ENCODE measurements at places on chromosomes 5 and 9.

GRCh38 chr9:88775559-88775958, 215.7 kb upstream of the S1PR3 start:
- DNase-seq, result no peak

GRCh38 chr9:136784249-136784996, 6.7 kb upstream of the TMEM141 start:
- no peak for DNase-seq

GRCh38 chr5:149367249-149367971, 9.6 kb downstream of the PCYOX1L start:
- no peak for DNase-seq

DNA sequence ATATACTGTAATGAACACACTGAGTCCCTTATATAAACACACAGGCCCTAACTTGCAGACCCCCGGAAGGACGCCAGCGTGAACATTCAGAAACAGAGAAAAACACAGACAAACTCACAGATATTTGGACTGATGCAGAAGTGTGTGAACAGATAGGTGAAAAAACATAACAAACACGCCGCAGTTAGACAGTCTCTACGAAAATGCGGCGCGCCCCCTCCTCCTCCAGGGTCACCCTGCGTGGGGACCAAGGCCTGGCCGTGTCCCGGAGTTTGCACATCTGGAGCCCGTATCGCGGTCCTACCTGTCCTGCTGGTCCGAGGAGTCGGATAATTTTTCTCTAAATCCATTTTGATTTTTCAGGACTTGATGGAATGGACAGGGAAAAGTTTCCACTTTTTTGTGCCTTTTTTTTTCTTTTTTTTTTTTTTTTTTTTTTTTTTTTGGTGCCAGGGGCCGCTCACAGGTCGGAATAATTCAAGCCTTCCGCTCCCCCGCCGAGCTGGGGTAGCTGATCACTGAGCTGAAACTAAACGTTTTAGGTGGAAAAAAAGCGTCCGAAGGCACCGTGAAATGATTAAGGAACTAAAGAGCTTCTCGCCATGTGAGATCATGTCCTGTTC, at the start of gene PAX5:
Gene PAX5 (minus strand): TSS at position 587 of the 623 bp plus-strand sequence. CDS start 237 bp downstream, at position 350.
- no peak for DNase-seq

DNA sequence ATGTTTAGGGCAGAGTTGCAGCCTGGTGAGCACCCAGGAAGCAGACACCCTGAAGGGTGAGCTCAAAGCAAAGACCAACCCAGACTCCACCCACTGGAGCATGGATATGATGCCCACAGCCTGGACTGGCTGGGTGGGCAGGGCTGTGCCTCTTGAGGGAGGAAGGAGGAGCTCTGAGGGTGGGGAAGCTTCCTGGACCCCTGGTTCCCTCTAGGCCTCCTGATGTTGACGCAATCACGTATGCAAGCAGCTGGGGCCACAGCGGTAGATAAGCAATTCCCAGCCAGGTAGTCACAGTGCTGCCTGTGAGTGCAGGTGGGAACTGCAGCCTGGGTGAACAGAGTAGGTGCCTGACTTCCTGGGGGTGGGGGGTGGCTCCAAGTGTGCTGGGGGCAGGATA, 271.5 kb downstream of the CDK5RAP2 start:
- no peak for DNase-seq

GRCh38 chr9:133733796-133734533, 4.2 kb downstream of the SARDH start:
- DNase-seq, result no peak

DNA sequence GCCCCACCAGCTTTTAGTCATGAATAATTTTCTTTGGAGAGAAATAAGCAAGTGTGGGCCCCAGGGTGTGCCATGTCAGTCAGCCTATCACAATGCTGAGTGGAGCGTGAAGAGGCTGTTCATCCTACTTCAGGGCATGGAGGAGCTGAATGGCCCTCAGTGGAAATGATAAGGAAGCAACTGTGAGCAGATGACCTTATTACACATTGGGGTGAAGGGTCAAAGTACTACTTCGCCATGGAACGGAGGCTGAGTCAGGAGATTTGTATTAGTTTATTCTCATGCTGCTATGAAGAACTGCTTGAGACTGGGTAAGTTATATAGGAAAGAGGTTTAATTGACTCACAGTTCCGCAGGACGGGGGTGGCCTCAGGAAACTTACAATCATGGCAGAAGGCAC, 231.0 kb upstream of the ADAMTS16 start:
- DNase-seq, result no peak

DNA sequence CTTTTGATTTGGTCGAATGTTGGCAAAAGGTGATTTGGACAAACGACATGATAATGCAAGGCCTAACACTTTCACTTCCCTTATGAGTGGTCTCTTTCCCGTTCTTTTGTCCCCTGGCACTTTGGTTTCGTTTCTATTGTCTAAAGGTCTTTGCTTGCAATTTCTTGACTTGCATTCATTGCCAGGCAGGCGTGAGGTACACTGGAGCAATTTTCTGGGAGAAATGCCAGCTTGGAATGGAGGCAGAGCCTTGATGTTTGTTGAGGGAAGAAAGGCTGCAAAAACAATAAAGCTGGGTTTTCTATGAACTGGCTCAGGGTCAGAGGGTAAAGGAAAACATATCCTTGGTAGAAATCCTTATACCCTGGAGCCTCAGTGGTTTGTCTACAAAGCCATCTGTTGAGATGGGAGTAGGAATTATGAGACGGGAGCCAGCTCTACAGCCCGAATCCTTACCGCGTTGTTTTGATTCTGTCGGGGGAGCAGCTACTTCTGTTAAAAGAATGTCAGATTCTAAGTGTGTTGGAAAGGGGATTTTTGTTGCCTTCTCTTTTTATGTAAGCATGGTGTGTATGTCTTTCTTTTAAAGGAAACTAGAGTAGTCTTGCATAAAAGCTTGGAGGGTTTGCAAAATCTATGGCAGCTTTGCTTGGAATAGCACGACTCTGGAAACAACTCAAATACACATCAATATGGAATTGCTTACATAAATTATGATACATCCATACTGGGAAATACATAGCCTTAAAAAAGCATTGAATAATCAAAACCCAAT, 158.9 kb downstream of the RMI1 start:
- no peak for DNase-seq

GRCh38 chr5:124410539-124411488, 335.6 kb downstream of the ZNF608 start:
- DNase-seq, result no peak

GRCh38 chr9:115106642-115107041, 11.3 kb downstream of the TNC start:
- no peak for DNase-seq

DNA sequence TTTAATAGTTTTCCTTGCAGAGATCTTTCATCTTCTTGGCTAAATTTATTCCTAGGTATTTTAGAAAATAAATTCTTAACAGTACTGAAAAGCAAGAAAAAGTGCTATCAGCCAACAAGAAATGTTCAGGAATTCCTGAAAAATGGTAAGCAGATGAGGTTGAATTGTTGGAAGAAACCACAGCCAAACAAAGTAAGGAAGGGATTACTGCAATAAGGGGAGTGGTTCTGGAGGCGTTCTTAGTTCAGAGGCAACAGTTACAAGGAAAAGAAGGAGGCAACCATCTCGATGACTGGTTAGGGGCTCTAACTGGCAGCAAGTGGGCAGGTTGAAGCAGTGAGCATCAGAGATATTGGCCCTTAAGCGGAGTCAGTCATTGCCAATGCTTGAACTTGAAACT, 12.8 kb upstream of the OR13J1 start:
- no peak for DNase-seq

DNA sequence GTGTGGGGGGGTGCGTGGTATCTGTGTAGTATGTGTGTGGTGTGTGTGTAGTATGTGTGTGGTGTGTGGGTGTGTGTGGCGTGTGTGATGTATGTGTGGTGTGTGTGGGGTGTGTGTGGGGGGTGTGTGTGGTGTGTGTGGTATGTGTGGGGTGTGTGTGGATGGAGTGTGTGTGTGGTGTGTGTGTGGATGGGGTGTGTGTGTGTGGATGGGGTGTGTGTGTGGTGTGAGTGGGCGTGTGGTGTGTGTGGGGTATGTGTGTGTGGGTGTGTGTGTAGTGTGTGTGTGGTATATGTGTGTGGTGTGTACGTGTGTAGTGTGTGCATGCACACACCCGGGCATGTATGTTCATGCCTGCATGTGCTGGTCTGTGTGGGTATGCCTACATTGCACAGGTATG, 420.9 kb upstream of the DAP start:
- DNase-seq, result no peak

- no peak for DNase-seq
Measured at GRCh38 chr9:124593200-124593599, 86.0 kb upstream of the NR5A1 start.

GRCh38 chr5:5711112-5711511, 288.6 kb downstream of the ICE1 start:
- no peak for DNase-seq

GRCh38 chr5:150780816-150781221, 2.3 kb downstream of the SMIM3 start:
- no peak for DNase-seq

- DNase-seq, result no peak
Measured at GRCh38 chr5:111735583-111736270, 21.3 kb downstream of the NREP start.

- no peak for DNase-seq
Measured at GRCh38 chr5:43152946-43153345, 32.2 kb downstream of the ZNF131 start.

GRCh38 chr5:15510831-15511230, 10.9 kb downstream of the FBXL7 start:
- no peak for DNase-seq

Data from esophagus squamous epithelium (tissue), 5 donors.